ENCODE measurements at places on chromosomes 12 and 14.

- no peak for DNase-seq
Observed at GRCh38 chr12:74286254-74286653, 251.4 kb upstream of the ATXN7L3B start.

GRCh38 chr12:48810903-48811431 is 7.3 kb upstream of the CACNB3 start:
- no peak for DNase-seq

GRCh38 chr12:115946092-115946491 is 331.4 kb downstream of the MED13L start:
- DNase-seq, result no peak

DNA sequence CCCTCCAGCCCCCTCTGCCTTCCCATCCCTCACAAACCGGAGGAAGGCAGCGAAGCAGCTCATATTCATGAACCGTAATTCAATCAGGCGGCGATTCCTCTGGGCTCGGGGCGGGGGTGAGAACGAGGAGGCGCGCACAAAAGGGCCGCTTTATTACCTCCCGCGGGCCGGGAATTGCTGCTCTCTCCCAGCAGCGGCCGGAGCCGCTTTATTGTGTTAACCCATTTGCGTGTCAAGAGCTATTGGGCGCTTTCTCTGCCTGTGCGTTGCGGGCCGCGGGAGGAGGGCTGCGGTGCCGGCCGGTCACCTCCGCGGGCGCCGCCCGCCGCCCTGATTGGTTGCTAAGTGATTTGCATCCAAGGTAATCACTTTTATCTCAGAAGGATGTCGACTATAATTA is 4.8 kb downstream of the FAM222A start:
- no peak for DNase-seq

- DNase-seq, result no peak
Observed at GRCh38 chr12:32010631-32011336, 51.6 kb downstream of the RESF1 start.

- DNase-seq, result no peak
Observed at GRCh38 chr12:54661048-54661447, 12.9 kb upstream of the DCD start.

DNA sequence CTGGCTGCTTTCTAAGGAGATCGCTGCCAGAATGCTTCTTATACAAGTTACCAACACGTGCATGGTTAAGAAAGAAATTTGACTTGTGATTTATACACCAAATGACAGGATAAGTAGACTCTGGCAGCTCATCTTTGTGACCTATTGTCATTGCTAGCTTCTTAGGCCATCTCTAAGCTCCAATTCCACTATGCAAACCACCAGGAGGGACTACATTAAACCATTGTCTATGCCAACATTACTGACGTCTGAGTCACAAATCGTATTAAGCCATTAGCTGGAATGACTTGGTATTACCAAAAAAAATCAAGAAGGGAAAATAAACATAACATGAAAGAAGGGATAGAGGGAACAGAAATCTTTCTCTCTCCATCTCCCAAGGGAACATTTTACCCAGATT is 15.8 kb upstream of the VPS33A start:
- no peak for DNase-seq

GRCh38 chr14:28785096-28785952 is 18.7 kb downstream of the FOXG1 start:
- DNase-seq, result no peak

DNA sequence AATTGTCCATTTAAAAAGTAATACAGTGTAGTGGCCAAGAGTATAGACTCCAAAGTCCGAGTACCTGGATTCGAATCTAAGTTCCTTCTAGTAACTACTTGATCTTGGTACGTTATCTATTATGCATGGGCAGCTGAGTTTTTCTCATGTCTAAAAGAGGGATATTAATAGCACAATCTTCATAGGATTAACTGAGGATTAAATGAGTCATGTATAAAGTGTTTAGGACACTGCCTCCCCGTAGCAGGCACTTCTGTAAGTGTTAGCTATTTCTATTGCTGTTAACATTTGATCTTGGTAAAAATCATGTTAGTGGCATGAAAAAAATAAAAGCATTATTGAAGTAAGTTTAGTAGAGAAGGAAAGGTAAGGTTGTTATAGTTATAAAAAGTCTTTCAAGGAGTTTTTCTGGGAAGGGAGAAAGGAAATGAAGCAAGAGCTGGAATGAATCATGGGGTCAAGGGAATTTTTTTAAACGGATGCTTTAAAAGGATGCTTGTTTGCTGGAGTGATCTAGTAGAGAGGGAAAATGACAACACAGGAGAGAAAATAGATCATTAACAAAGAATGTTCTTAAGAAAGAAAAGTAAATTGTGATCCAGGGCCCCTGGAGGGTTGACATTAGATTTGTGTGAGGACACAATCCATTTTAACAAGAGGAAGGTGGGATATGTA is 502.2 kb upstream of the USP15 start:
- DNase-seq, result no peak

DNA sequence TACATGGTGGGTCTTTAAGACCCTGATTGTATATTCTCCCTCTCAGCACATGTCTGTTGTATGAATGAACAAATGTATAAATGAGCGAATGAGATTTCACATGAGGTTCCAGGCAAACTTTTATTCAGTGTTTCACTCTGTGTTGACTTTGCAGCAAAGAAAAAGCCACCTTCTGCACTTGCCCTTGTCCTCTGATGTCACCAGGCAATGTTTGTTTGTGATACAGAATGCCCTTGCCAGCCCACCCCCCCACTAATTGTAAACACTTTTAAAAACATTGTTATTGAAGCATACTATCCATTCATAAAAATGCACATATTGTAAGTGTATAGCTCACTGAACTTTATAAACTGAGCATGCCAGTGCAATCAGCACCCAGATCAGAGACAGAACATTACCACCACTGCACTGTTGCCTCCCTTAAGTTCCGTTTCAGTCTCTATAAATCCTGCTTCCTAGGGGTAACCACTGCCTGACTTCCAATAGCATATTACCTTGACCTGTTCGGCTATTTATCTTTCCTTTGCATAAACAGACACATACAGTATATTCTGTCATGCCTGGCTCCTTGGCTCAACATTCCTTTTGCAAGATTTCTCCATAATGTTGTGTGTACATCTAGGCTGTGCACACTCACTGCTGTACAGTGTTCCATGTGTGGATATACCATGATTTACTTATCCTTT is 11.3 kb upstream of the LTA4H start:
- DNase-seq, result no peak

DNA sequence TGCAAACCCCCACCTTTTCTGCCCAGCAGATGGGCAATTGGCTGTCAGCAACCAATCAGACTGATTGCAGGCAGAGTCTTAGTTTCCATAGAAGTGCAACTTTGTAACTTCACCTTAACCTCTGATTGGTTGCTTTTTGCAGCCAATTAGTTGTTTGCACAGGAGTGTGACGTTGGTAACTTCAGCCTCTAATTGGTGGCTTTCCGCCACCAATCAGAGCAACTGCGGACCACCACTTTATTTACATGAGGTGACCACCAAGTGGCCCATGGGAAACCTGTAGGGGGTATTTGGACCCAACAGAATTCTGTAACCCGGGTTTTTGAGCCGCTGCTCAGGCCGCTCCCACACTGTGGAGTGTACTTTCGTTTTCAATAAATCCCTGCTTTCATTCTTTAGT is 32.3 kb downstream of the CDKN1B start:
- no peak for DNase-seq

GRCh38 chr14:68788996-68789820 is 3.7 kb downstream of the ZFP36L1 start:
- DNase-seq, result peak; percentile 75

DNA sequence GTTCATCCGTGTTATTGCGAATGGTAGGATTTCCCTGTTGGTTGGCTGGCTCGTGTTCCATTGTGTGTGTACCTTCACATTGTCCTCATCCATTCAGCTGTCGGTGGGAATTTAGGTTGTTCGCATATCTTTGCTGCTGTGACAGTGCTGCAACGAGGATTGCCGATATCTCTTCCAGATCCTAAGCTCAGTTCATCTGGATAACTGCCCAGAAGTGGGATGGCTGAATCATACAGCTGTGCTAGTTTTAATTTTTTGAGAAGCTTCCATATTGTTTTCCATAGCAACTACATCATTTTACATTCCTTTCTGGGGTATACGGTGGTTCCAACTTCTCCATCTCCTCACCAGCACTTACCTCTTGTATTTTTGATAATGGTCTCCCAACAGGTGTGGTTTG is 292.8 kb upstream of the SFSWAP start:
- DNase-seq, result no peak

GRCh38 chr14:105467249-105467941 is 7.2 kb upstream of the CRIP2 start:
- no peak for DNase-seq

DNA sequence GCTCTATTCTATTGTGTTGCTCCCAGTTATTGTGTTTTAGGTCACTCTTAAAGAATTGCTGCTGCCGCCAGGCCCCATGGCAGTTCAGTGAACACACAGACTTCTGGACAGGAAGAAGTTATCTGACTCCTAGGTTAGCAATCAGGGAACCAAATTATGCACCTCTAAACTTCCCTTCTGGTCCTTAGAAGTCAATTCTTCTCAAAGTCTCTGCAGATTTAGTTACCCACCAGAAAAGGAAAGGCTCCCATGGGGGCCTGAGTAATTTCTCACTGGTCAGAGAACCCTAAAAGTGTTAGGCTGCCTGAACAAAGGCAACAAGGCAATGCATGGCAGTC is 10.0 kb downstream of the EMP1 start:
- DNase-seq, result no peak

- no peak for DNase-seq
Observed at GRCh38 chr12:121921066-121921465, 2.7 kb downstream of the CFAP251 start.

DNA sequence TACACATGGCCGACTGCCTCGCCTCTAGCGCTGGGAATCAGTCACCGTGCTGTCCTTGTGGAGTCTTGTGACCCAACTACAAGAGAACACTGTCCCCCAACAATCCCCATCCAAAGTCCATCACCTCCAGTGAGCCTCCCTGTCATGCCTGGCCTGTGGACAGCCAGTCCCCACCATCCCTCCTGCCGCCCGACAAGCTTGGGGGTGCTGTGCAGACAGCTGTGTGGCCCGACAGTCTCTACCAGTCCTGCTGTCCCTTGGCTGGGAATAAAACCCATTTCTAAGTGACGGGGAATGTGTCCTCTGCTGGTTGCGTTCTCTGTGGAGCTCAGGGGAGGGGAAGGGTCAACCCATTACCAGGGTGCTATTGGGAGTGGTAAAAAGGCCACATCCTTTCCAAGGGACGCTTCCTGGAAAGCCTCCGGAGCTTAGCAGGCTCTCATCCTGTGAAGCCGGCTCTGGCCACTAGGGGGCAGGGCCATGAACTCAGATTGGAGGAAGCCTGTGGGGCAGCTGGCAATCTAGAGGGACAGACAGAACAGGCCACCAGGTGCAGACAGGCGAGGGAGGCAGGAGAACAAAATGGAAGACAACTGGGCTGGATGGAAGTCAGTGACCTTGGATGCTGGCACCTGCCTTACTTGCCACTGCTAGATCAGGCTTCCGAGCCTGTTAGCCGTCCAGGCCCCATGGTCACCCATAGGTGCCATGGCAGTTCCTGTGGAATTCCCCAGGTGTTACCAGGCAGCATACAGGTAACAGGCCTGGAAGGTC is 12.0 kb upstream of the BLTP3B start:
- peak; percentile 72 for DNase-seq

DNA sequence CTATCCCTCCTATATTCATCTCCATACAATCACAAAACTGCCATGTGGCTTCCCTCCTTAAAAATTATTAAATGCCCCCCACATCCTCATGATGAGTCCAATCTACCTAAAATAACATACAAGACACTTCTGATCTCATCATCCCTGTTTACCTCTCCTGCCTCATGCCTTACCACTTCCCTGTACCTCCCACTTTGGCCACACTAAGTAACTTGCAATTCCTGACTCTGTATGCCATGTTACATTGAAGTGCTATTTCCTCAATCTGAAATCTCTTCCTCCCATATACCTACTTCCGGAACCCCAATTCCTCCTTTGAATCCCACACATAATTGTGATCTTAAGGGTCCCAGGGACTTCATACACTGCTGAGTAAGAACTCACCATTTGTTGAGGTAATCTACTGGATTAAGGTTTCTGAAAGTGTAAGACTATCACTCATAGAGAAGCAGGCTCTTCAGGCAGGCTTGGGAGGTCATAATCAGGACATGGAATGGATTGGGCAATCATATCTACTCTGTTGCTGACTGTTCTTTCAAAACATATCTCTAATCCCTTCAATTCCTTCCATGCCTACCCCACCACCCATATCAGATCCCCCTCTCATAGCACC is 117.6 kb upstream of the PLEKHG7 start:
- no peak for DNase-seq

- no peak for DNase-seq
Observed at GRCh38 chr14:70098250-70098809, 90.4 kb downstream of the SLC8A3 start.

GRCh38 chr12:45216983-45217485 is 1.1 kb downstream of the ANO6 start:
- DNase-seq, result no peak

DNA sequence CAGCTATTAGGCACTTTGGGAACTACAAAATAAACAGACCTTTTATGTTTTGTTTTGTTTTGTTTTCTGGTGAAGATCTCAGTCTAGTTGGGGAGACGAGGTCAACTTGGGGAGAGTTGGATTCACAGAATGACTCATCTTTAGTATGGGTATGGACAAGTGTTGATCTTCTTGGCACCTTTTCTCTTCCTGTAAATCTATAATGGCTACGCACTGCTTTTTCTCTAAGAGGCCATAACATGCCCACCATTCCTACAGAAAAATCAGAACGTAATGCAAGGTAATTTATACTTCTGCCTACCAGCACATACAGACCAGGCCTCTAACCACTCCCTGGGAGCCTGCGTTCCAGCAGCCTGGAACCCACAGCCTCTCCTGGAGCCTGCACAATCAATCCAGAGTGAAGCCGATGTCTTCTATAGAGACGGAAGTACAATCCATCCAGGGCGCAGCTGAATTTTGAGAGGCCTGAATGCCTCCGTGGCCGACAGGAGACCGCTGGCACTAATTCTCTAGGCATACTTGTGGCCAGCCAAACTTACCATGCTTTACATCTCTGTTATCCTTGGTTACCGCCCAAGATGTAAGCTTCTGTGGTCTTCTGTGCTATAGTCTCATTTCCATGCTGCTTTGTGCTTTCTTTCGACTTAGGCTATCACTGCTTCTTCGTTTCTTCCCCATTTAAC is 717 bp downstream of the PPHLN1 start:
- DNase-seq, result no peak

- DNase-seq, result no peak
Observed at GRCh38 chr12:52324153-52324444, 2.9 kb upstream of the KRT83 start.

DNA sequence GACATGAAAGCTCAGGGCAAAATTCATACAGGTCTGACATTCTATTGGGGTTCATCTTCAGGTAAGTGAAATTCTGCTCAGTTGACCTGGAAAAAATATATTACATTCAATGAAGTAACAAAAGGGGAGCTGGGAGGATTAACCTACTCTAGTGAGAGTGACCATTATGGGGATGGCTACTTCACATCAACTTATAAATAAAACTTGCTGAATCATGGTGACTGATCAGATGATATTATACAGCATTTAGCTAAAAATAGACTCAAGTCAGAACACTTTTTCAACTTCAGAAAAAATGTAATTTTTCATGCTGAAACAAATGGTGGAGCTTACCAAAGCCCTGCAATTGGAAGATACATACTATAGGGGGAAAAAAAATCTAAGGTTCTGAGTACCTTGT is 800.2 kb downstream of the FSCB start:
- DNase-seq, result no peak

GRCh38 chr12:111405149-111405858 is 419 bp upstream of the SH2B3 start:
- peak; percentile 96 for DNase-seq
